ENCODE measurements at places on chromosomes 11 and 22.

DNA sequence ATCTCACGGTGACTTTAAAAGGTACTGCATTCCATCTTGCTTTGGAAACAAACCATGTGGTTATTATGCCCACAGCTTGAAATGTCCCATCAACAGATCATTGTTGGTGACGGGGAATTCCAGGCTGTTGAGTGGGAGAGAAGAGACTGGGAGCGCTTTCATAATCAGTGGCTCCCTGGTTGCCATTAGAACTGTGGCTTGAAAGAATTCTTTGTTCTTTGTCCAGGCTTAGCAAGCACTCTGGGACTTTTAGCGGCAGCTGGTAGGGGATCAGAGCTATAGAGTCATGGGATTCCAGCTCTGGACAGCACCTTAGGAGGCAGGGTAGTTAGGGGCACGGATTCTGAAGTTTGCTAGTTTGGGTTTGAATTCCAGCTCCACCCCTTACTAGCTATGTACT, 22.0 kb downstream of the MMP20 start:
- DNase-seq = no peak

GRCh38 chr11:45037434-45038005, 86.8 kb upstream of the TP53I11 start:
- no peak for DNase-seq

DNA sequence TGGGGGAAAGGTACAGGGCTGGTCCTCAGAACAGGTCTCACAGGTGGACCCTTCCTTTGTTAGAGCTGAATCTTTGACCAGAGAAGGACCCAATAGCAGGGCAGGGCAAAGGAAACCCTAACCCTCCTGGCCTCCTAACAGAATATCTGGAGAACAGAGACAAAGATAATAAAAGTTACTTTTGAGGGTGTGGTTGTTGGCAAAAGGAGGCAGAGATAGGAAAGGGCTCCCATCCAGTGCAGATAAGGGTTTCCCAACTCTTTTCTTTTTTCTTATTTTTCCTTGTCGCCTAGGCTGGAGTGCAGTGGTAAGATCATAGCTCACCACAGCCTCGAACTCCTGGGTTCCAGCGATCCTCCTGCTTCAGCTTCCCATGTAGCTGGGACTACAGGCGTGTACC, 11.9 kb downstream of the PCSK7 start:
- DNase-seq = no peak

DNA sequence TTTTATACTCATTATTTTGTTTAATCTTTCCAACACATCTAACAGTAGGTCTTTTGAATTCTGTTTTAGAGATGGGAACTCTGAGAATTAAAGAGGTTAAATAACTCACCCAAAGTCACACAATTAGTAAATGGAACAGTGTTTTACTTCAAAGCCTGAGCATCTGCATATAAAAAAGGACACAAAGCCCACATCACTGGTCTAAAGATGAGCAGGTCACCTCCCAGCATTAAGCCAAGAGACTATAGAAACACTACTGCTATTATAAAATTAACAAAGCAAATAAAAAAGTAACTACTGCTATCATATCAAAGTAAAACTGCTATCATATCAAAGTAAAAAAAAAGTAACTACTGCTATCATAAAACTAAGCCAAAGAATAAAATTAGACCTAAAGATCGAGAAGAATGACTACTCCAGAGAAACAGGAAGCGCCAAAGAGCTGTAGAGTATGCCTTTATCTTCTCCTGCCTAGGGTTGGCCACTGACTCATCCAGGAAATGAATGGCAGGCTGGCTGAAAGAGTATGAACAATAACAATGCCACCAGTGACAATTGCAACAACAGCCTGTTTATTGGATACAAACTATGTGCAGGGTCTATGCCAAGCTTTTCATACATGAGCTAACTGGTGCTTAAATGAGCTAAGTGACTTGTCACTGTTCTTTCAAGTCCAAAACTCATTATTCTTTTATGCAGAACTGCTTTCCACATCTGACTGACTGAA, 1153.0 kb upstream of the TENM4 start:
- DNase-seq = peak; percentile 6

DNA sequence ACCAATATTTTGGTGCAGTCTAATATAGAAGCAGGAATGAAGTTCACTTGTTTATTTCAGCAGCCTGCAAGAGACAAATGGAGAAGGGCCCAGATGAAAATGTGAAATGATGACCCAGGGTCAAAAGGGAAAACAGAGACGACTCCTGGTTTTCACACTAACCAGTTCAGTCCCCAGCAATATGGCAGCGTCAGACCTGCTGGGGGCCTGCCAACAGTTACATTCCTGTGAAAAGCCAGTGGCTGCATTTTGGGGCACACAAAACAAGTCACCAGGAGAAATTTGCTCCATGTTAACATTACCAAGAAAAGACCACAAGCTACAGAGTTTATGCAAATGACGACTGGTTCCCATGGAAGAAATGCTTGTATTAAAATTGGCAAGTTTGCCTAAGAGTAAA, 80.2 kb downstream of the CCDC34 start:
- DNase-seq = no peak

- DNase-seq = no peak
These were observed 46.4 kb upstream of the CD82 start for GRCh38 chr11:44518968-44519550.

- peak; percentile 86 for DNase-seq
These were observed at the start of gene HYLS1 for GRCh38 chr11:125887373-125888324. TSS of gene HYLS1 (plus strand) at chr11:125887668. CDS start at chr11:125899369, 11,701 bp downstream.

Data from Jurkat, Clone E6-1 (cell line).